ENCODE measurements at places on chromosomes 1 and 21. TPM values are rescaled to one million over a fixed set of nuclear protein-coding genes. Genes with fewer than 3 reads are reported as not detected.

Gene SELENBP1
- polyA plus RNA-seq = 302 TPM

Gene CFAP107
- 0.01 TPM for polyA plus RNA-seq

- peak; percentile 39 for DNase-seq
These were observed 260.4 kb upstream of the DPYD start for GRCh38 chr1:98181036-98181764.

- no peak for DNase-seq
These were observed 349.3 kb upstream of the PLXNA2 start for GRCh38 chr1:208593306-208594006.

GRCh38 chr1:50110151-50110550 is 1.4 kb downstream of the ELAVL4 start:
- DNase-seq = no peak
